ENCODE measurements at places on chromosomes 12 and 14.

DNA sequence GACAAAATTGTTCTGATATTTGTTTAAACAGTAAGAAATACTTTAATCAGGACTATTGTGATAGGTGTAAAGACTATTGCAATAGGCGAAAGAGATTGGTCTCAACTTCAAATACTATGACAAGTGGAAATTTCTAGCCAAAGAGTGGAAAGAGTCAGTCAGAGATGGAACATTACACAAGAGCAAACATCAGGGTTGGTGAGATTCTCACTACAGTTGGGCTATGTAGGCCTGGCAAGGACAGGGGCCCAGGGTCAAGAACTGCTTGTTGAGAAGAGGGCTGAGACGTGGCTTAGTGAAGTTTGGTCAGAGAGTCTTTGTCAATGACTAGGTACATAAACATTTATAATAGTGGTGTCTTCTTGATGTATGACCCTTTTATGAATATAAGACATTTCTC is 19.4 kb downstream of the CAND1 start:
- DNase-seq, result no peak

GRCh38 chr12:31249356-31249755 is 76.6 kb downstream of the SINHCAF start:
- no peak for DNase-seq

GRCh38 chr12:103572312-103573045 is 14.6 kb upstream of the STAB2 start:
- DNase-seq, result no peak

DNA sequence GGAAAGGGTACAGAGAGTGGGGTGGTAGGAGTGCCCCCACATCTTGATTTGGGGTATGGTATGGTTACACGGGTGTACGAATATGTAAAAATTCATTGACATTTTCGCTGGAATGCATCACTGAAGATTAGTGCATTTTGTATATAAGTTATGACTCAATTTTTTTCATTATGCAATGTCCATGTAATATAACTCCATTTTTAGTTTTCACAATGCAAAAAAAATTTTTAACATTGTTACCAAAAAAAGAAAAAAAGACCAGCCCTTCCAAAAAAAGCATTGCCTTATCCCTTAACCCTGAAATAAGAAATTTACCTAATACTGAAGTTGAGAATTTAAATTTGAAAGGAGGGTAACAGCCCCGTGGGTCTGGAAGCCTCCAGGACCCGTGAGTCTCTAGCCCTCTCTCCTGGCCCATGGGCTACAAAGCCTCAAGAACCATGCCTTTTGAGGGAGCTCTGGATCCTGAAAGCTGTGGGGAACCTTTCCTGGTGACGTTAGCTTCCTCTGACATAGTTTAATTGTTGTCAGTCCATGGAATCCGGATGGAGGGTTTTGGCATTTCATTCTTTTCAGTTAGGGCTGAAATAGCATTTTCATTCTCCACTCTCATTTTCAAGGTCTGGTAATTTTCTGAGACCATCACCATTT is 55.6 kb upstream of the ACTN1 start:
- DNase-seq, result no peak

DNA sequence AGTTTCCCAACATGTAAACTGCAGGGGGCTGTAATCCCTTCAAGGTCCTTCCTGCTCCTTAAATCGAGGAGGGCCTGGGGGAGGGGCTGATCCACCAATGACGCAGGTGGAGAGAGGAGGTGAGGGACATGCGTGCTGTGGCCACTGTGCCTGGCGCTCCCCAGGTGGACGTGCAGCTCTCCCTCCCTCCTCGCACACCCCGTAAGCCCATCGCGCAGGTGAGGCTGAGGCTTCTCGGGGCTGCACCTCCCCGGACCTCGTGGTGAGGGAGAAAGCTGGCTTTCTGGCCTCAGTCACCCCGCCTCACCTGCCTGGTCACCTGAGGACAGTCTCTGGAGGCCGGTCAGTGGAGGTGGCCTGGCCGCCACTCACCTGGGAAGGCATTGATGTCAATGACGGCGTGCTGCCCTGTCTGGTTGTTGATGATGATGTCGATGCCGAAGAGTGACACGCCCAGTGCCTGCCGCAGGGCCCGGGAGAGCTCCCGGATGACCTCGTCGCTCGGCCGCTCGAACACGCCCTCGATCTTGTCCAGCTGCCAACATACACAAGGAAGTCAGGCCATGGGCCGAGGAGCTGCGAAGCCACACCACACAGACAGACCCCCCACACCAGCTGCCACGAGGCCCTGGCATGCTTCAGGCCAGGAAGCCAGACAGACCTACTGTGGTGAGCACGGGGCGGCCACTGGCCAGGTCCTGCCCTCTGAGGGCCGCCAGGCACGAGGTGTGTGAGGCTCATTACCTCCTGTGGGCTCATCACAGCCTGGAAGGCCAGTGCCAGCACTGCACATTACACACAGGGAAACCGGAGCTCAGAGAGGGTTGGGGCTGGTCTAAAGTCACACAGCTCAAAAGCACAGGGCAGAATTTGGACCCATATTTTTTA is 23.3 kb downstream of the CHGA start:
- DNase-seq, result peak; percentile 28

GRCh38 chr12:52147964-52148463 is 43.8 kb downstream of the KRT80 start:
- DNase-seq, result no peak

DNA sequence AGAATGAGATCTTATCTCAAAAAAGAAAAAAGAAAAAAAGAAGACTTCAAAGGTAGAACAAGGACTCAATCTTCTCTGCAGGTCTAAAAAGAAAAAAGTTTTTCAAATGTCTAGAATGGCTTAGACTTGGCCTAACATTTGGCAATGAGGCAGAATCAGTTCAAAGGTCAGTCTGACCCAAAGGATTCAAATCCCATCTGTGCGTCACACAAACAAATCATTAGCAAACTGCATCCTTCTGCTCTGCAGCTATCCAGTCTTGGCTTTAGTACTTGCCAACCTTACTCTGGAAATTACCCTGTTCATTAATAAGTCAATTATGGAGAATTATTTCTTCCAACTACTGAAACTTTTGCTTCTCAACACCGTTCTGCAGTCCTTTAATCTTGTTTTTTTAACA is 3.1 kb downstream of the YAF2 start:
- DNase-seq, result no peak

GRCh38 chr12:47554046-47554653 is 151.7 kb downstream of the RPAP3 start:
- no peak for DNase-seq

GRCh38 chr14:93716002-93716745 is 72.1 kb downstream of the PRIMA1 start:
- DNase-seq, result no peak

- no peak for DNase-seq
These were observed 14.9 kb downstream of the ATP2B1 start for GRCh38 chr12:89693639-89694202.

DNA sequence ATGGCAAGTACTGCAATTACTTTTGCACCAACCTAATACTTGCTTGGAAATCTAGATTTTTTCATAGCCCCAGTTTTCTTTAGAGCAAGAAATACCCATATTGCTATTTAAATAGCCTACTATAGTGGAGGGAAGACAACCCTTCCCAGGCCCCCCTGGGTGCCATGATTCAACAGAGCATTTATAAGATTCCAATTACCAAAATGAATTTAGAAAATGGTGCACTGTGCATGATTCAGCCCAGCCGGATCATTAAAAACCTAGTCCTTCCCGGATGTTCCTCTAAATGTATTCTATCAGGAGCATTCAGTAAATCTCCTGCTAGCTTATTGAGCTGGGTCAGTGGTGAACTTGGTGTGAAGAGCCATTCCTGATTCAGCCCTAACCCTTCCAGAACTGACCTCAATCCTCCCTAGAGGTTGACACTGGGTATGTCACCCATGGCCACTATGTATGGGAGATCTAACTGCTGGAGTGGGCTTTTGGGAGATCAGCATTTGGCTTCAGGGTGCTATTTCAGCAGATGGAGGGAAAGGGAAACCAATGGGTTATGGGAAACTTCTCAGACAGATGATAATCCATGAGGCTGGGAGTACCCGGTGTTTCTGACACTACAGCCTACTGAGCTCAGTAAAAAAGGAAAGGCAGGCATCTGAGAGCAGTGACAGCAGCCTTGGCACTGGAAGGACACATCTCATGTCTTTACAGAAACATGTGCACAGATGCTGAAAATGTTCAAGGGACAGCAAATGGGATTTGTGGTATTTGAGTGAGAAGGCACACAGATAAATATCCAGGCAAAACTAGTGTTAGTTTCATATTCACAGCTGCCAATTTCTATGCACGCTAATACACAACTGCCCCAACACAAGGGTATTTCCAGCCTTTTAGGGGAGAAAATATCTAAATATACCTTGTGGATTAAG is 258.9 kb downstream of the DPF3 start:
- DNase-seq, result no peak

GRCh38 chr14:55851961-55852360 is 266.2 kb upstream of the PELI2 start:
- no peak for DNase-seq

DNA sequence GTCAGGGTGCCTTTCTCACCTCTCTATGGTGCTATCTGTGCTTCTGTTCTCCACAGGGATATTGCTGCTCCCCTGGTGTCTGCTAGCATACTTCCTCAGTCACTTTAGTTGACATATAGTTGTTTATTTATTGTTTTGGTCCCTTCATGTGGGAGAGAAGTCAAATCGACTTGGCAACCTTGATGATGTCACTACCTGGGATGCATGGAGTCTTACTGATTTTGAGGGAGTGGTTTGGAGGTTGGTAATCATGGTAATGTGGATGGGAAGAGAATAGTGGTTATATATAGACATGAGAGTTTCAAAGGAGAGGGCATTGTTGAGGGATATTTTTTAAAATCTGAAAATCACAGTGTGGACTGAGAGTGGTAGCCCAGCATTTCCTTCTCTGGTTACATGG is 73.6 kb upstream of the FBXO33 start:
- no peak for DNase-seq

GRCh38 chr12:57772429-57773322 is at the start of gene EEF1AKMT3:
EEF1AKMT3 (plus strand) TSS chr12:57772614; CDS start chr12:57772725, 111 bp downstream.
- DNase-seq, result no peak

GRCh38 chr12:93521225-93522080 is 51.0 kb upstream of the SOCS2 start:
- no peak for DNase-seq

DNA sequence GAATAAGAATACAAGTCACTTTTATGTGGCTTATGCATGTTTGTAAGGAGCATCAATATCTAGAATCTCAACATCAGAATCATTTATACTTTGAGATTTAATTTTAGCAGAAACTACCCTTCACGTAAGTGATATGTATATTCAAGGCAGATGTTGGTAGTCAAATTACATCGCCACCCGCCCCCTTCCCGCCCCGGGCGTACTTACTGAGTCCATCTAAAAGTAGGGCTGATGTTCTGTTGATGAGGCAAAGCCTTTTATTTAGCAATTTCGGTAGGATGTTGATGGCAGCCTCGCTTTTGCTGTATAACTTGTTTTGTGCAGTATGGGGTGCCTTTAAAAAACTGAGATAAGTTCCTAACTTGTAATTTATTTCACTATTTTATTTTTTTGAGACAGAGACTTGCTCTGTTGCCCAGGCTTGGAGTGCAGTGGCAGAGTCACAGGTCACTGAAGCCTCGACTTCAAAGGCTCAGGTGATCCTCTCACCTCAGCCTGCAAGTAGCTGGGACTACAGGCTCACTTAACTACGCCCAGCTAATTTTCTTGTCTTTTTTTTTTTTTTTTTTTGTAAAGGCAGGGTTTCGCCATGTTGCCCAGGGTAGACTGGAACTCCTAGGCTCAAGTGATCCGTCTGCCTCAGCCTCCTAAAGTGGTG is 30.8 kb downstream of the KTN1 start:
- no peak for DNase-seq

All from NCI-H774 (cell line).